ENCODE measurements at places on chromosomes 12 and 14.

DNA sequence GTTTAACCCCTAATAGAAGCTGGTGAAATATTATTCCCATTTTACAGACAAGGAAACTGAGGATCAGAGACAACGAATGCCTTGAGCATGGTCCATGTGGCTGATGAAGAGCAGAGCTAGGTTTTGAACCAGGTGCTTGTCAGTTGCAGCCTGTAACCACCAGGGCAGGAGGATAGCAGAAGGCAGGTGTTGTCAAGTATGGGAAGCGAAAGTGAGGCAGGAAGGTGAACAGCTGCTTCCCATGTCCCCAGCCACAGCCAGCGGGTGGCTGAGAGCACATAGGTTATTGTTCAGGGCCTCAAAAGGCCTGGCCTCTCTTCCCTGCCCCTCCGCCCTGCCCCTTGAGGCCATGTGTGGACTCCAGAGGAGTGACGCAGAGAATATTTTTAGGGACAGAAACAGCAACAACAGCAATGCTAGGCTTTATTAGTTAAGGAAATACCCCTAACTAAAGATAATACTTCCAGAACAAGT is 39.6 kb downstream of the IQSEC3 start:
- no peak for DNase-seq

DNA sequence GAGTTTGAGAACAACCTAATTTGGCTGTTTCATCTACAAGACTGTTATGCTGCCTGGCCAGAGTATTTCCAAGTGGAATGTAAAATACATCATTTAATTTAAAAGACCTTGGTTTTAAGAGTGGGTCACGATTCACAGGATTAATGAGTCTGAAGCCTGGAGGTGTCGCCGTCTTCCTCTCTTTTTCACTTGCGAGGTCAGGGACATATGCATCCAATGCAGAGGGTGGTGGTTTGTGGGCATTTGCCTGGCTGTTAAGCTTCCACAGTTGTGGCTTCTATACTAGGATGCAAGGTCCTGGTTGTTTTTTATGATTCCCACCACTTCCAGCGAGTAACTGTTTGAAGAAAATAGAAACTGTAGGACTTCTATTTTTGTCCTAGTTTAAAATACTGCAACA is 22.8 kb upstream of the RASSF3 start:
- no peak for DNase-seq

DNA sequence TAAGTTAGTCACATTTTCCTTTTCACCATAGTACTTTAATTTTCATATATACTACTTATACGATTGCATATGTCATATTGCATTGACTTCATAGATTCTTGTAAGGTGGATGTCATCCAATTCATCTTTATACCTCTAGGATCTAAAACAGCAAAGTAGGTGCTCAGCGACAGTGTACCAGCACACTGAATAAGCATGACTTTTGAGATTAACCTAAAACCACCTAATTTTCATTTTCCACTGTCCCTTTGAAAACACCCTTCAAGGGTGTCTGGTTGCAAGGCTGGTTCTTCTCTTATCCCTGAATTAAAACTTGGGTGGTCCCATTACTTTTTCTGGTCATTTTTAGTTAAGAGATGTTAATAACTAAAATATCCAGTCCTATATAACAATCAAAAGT is 4.4 kb downstream of the GPR19 start:
- DNase-seq: no peak

GRCh38 chr12:67410667-67411067 is 141.5 kb downstream of the CAND1 start:
- no peak for DNase-seq

DNA sequence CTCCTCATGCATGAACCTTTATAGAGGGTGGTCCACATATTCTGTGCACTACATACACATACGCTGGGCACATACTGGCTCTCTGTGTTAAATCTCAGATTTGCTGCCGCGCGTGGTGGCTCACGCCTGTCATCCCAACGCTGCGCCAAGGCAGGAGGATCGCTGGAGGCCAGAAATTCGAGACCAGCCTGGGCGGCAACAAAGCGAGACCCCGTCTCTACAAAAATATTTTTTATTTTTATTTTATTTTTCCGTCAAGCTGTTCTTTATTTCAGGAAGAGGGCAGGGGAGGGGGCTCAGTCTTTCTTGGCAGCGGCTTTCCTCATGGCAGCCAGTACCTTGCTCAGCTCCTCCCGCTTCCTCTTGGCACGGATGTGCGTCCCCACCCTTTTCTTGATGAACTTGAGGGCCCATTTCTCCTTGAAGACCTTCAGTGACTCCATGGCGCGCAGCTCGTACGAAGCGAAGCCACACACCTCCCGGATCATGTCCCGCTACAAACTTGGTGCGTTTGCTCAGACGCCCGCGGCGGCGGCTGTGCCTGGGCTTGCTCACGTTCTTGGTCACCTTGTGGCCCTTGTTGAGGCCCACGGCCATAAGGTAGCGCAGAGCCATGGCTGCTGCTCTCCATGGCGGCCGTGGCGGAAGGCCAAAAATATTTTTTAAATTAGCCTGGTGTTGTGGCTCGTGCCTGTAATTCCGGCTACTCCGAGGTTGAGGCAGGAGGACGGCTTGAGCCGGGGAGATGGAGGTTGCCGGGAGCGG is 3.2 kb downstream of the DCAF4 start:
- no peak for DNase-seq

DNA sequence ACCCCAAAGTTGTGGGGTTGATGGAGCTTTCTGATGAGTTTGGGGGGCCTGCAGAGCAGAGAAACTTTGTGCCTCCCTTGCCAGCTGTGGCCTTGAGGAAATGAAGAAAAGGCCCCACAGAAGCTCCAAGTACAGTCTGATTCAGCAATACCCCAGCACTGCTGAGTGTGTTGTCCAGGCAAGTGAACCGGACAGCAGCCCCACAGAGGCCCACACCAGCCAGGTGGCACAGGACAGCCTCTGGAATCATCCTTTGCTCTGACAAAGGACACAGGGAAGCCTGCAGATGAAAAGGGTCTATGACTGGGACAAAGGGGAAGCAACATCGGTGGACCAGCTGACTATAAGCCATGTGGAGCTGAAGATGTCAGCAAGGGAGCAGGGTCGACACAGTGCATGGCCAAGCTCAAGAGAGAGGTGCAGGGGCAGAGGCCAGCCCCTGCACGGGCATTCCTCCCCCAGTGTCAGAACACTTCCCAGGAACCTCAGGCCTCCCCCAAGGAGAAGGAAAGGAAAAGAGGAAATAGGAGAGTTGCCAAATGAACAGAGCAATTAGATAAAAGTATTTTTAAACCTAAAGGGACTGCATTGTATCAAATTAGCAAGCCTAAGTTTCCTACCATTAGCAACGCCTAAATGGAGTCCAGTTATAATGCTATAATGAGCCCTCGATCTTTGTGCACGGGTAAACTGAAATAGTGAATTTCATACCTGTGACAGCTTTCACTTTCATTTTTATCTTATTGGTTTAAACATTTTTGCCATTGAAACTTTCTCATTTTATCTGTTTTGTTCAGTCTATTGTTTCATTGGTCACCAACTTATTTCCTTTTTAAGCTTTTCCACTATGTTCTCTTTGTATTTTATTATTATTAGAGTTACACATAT is 46.3 kb upstream of the PTGDR start:
- no peak for DNase-seq

DNA sequence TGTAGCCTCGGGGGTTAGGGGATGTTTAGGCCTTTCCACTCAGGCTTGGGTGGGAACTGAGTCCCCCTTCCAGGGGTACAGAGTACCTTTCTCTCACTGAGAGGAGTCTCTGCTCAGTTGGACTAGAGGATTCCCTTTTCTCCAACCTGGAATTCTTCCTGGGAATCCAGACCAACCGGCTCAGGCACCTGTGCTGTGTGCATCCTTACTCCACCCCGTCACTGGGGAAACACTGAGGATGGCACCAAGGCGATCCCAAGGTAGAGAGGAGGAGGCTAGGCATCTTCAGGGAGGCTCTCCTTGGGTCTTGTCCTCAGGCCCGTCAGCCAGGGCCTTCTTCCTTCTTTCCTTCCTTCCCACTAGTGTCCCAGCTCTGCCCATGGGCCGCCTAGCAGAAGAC is 871 bp upstream of the TGM1 start:
- no peak for DNase-seq

- no peak for DNase-seq
Observed at GRCh38 chr14:28254768-28255167, 511.8 kb upstream of the FOXG1 start.

DNA sequence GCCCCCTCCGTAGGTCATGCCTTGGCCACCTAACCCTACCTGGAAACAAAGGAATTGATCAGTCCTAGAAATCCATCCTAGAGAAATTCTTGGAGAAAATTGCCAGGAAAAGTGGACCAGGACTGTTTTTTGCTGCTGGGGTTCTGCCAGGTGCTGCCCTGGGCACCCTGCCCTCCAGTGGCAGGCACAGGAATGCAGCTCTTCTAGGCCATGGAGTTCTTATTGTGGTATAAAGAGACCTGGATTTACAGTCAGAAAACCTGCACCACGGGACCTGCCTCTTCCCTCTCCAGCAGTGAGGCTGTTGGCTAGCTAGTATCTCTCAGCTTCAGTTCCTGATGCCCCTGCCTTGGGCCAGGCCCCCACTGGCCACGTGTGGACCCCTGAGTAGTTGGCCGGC is 59.7 kb downstream of the SLC24A4 start:
- no peak for DNase-seq

- no peak for DNase-seq
Observed at GRCh38 chr12:70555081-70555480, 82.1 kb downstream of the PTPRB start.

- no peak for DNase-seq
Observed at GRCh38 chr12:24252602-24253001, 303.1 kb upstream of the SOX5 start.

DNA sequence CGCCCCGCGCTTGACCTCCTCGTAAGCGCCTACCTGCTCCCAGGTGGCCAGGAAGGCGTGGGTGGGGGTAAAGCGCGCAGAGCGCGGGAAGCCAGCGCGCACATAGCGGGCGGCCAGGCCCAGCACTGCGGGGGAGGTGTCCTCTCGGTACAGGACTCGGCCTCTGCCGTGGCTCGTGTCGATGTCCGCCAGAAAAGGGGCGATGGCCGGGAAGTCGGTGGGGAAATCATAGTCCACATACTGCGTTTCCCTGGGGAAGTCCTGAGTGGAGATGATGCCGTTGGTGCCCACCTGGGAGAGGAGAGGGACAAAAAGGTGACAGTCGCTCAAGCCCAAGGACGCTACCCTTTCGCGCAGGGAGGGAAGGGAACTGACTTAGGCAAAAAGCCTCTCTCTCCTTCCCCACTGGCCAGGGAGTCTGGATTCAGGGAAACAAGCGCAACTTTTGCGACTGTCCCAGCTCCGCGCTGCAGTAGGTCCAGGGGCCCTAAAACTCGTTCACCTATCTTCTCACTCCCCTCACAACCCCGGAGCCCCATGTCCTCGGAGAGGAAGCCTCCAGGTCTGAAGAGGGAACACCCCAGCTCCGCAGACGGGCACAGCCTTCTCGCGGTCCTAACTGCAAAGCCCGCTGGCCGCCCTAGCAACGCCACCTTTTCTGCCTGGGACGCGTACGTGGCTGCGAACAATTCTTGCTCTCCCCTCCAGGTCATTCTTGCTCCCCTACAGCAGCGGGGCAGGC is 815 bp downstream of the NID2 start:
- no peak for DNase-seq

DNA sequence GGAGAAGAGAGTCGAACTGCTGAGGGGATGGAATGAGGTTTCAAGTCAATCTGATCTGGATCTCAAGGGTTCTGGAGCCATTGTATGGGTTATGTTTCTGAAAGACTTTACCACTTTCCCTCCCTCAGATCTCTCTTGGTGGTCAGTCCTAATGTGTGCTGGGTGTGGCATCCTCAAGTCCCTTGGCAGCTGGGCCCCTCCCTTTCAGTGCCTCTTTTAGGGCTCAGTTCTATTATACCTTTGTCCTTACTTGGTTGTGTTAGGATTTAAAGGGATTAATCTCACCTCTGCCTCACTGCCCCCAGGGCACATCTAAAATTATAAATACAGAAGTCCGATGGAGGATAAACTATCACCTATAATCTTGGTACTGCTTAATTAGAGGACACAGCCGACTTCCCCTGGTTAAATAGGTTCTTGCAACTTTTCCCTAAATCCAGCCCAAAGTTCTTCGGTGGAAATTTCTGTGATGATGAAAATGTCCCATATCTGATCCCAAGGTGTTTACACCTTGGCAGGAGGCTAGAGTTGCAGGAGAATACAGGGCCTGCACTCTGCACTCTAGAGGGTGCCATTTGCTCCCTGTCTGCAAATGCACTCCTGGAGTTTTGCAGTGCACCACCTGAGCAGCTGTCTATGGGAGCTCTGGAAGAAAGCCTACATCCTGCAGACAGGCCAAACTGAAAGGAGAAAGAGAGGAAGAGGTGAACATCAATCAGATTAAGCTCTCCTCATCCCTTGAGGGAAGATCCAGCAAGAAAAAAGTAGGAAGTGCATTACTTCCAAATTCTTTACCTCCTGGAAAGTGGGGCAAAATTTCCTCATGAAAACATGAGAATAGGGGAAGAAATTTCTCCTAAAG is 106.8 kb downstream of the NUAK1 start:
- DNase-seq: no peak

DNA sequence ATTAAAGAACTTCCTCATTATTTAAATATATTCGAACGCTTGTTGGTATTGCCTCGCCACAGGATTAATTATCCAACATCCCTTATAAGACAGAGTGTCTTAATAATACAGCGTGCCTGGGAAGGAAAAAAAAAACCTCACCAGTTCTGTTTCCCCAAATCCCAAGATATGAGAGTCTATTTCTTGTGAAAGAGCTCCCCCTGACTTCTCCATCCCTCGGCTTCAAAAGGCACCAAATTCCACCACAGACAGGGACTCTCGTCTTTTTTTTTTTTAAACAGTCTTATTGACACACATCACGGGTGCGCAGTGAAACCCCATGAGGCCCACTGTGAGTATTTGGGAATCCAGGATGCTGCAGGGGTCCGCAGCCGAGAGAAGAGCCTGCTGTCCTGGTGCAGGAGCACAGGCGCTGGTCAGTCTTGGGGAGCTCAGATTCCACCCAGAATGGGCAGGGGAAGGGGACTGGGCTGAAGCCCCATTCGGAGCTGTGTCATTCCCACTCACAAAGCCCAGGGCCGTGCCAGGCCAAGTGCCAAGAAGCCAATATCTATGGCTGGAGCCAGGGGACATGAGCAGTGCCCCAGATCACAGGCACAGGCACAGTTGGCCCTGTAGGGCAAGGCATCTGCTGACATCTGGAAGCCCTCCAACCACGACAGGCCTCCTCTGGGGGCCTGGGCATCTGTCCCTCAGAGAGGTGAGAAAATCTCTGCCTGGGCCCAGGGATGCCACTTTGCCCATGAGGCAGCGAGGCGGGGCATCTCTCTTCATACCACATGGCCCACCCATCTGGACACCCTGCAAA is 71.9 kb downstream of the BCL11B start:
- DNase-seq: no peak

GRCh38 chr12:57954768-57955167 is 13.4 kb downstream of the ATP23 start:
- DNase-seq: no peak
